ENCODE measurements at places on chromosomes 7 and 10.
A peak's percentile ranks its signal among the peaks of the same experiment; 100 is the strongest.

GRCh38 chr10:131980761-131981428 lies 828 bp downstream of the BNIP3 start:
- no peak for DNase-seq

GRCh38 chr7:89049043-89049442 lies 253.5 kb upstream of the TEX47 start:
- no peak for DNase-seq

DNA sequence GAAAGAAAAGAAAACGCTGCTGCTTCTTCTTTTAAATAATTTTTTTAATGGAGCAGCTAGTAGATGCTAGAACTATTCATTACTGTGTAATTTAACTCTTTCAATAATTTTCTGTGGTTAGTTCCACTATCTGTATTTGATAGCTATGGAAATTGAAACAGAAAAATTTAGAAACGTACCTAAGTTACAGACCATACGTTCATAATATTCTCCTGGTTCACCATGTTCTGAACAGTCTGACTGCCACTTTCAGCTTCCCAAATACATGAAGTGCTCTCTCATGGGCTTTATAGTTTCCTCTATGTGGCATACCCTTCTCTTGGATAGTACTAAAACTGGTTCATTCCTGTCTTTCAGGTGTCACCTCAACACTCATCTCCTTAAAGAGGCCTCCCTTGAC lies 508.0 kb downstream of the MDFIC start:
- DNase-seq = no peak

DNA sequence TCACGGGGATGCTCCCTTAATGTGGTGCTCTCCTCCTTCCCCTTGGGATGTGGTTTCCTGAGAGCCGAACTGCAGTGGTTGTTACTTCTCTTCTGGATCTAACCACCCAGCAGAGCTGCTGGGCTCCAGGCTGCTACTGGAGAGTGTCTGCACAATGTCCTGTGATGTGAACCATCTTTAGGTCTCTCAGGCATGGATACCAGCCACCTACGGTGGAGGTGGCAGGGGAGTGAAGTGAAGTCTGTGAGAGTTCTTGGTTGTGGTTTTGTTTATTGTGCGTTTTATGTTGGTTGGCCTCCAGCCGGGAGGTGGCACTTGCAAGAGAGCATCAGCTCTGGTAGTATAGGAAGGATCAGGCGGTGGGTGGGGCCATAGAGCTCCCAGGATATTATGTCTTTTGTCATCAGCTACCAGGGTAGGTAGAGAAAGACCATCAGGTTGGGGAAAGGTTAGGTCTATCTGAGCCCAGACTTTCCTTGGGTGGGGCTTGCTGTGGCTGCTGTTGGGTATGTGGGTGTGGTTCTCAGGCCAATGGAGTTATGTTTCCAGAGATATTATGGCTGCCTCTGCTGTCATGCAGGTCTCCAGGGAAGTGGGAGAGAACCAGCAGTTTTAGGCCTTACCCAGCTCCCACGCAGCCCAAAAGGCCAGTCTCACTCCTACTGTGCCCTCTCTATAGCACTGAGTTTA lies 87.9 kb downstream of the KIF20B start:
- peak; percentile 34 for DNase-seq

DNA sequence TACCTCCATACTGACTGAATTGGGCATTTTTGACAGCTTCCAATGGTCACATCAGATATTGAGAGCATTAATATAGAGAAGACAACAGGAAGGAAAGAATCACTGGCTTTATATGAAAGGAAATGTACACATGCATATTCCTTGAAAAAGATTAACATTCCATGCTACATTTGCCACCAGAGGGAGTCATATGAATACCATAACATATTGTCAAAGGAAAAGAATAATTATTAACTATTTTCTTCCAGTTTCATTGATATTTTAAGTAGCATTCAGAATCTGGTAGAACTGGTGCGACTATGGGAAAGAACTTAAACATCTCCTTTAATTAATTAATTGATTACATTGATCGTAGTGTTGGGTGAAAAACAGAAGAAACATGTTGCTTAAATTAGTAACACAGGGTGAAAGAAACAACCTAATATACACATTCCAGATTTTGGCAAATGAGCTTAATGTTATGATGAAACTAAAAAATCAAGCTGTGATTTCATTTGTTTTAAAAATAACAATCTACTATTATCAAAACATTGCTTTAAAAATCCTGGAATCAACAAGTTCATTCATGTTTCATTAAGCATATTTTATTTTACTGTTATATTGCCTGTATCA lies 71.5 kb downstream of the GPR85 start:
- peak; percentile 24 for DNase-seq

- DNase-seq = no peak
Measured at GRCh38 chr10:80684259-80684658, 146.6 kb downstream of the SH2D4B start.

GRCh38 chr7:155959894-155960293 lies 147.6 kb upstream of the SHH start:
- DNase-seq = no peak

DNA sequence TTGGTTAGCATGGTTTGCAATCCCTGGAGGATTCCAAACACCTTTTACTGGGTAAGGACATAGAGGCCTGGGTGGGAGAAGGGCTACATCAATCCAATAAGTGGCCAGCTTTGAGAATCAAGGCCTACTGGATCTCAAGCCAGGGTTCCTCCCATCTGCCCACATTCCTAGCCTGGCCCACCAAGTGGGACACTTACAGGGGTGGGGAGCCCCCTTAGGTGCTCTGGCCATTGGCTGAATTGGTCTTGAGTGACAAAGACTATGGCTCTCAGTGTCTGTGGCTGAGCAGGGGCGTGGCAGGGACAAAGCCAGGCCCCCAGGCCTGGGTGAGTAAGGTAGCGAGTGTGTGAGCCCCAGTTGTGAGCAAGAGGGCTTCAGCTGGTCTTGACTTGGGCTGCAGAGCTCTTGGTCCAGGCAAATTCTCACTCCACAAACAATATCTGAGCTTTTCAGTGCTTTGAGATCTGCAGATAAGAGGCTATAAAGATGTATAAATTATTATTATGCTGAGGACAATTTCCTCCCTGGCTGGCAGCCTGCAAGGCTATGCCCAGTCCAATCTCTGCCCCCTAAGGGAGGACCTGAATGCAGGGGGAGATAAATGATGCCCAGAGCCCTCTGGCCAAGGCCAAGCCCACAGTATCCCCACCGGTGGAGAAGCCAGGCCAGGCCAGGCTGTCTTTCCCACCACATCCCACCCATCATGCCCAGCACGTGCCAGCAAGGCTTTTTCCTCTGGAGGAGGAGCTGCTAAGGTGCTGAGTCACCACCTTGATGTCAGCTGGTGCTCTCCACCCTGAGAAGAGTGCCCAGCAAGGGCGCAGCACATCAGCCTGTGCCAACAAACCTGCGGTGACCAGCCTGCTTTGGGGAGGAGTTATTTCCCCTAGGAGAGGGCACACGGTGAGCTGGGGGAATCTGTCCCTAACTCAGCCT lies 80.7 kb upstream of the DUSP5 start:
- DNase-seq = no peak

DNA sequence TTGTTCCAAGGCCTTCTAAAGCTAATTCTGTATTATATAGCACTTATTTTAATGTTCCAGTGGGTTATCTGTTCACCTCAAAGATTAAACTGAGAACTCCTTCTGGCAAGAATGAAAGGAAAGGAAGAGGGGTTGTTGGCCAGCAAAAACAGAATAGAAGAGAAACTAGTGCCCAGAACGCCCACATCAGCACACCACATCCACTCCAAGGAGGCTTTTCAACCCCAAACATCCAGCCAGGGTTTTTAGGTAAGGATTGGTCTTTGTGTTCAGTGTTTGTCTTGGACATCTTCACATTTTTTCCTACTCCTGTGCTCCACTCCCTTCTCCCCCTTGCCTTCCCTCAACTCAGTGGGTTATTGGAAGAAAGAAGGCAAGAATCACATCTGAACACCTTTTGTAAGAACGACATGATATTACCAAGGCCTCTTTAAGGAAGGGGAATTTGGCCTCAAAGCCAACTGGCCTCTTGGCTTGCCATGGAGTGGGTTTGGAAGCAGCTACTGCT lies 55.8 kb downstream of the BICC1 start:
- DNase-seq = no peak

- DNase-seq = no peak
Measured at GRCh38 chr7:45368129-45368807, 205.9 kb upstream of the ADCY1 start.

DNA sequence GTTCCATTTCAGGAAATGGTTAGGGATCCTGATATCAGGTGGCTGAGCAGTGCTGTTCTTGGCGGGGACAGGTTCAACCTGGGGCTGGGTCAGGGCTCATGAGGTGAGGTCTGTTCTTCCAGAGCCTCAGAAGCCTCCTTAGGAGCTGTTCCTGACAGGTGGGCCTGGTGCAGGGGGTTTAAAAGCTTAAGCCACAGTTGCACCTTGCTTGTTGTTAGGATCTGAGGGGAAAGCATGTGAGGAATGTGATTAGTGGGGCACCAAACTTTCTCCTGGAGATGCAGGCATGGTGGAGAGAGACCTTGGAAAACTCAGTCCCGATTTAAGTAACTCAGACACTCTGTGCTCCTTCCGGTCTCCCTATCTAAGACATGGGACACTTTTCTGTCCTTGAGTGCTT lies 18.7 kb upstream of the CRHR2 start:
- DNase-seq = no peak

GRCh38 chr7:98229441-98229840 lies 18.2 kb downstream of the BHLHA15 start:
- DNase-seq = no peak

- no peak for DNase-seq
Measured at GRCh38 chr10:74929197-74929596, 102.8 kb downstream of the KAT6B start.

DNA sequence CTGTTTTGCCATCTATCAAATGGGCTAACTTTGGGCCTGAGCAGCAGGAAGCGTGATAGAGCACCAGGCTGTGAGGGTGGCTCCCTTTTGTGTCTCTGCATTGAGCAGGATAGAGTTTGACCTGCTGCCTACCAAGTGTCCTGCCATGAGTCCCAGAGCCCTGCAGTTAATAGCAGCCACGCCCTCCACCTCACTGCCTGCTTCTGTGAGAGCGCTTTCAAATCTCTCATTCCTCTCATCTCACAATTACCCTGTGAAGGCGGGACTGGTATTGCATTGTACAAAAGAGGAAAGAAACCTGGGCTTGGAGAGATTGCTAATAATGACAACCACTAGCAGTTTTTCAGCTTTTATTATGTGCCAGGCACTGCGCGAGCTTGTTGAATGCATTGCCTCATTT lies 39.9 kb downstream of the UNC5B start:
- no peak for DNase-seq

DNA sequence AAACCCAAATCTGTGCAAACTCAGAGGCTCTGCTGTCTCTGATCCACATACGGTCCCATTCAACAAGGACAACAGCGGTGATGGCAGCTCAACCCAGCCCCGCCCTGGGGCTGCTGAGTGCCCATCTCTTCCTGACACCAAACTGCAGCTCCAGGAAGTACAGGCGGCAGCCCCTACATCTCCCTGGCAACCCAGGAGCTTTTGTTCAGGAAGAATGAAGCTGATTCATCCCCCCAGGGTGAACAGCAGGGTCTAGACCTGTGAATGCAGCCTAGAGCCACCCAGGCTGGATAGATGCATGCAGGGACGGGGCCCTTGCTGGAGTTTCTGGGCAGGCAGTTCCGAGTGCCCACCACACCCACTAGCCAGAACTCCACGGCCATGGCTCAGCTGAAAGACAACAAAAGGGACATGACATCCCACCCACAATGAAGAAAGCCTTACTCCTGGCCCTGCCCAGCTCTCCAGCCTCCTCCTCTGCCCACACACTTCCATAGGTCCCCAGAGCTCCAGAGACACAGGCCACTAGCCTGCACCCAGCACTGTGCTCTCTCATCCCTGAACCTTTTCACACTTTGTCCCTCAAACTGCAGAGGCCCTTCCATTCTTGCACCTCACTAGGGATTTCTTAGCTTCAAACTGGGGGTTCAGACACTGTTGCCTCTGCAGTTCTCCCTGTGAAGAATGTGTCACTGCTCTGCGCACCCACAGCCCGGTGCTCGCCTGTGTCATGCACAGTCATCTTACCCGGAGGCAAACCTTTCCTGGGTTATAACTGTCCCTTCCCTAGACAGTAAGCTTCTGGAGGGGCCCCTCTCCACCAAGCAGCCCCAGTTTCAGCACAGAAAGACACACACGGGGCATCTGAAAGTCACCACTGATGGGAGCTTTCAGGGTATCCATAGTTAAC lies 99.1 kb downstream of the GRID1 start:
- no peak for DNase-seq

DNA sequence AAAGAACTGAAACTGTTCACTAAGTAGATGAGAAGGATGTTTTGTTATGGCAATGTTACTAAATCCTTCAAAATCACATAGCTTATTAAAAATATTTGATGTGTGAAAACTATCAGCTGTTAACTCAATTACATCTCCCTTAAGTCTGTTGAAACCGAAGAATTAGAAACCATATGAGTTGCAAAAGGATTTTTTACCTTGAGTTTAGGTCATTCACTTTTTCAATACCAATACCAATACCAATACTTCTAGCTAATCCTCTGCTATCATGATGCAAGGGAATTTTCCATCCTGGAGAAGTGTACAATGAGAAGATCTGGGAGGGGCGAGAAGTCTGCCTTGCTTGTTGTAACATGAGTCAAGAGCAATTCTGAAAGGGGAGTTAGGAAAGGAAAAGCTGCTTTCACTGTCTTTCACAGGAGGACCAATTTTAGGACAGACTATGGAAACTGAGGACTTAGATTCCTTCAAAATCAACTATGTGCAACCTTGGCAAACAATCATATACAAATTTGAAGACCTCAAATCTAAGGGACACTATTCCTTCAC lies 199.7 kb downstream of the IMMP2L start:
- DNase-seq = no peak
